Foreskin fibroblast (primary cell): ENCODE measurements at places on chromosomes 12 and 14.

DNA sequence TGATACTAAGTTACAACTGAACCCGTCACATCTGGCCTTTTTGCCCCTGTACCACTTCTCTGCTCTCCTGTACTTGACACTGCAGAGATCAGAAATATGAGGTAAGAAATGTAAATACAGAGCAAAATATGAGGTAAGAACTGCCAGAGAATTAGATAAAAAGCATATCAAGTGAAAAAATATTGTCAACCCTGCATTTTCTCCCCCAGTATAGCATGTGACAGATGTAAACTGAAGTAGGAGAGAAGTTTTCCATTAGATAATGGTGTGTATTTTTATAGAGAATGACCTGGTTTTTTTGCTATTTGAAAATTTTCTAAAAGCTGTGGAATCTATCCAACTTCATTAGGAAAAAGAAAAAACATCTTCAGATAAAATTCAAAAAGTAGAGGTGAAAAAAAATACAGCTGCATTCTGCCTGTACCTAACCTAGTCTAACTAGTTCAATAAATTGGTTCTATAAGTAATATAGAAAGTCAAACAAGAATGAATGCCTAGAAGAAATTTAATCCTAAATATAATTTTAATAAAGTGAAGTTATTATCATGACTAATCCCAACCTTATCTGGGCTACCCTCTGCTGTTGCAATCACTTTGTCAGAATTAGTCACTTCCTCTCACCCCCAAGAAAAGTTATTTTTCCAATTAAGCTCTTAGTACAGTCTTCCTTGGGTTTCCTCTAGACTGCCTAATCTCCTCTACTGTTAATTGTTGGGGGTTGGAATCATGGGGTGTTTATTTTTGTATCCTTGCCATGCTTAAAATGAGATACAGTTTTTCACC, 210.0 kb downstream of the RASSF9 start:
- peak; percentile 72 for DNase-seq

GRCh38 chr12:19038209-19038608, 91.3 kb upstream of the PLEKHA5 start:
- no peak for DNase-seq

GRCh38 chr14:101055776-101056374, 152.4 kb upstream of the RTL1 start:
- no peak for DNase-seq

DNA sequence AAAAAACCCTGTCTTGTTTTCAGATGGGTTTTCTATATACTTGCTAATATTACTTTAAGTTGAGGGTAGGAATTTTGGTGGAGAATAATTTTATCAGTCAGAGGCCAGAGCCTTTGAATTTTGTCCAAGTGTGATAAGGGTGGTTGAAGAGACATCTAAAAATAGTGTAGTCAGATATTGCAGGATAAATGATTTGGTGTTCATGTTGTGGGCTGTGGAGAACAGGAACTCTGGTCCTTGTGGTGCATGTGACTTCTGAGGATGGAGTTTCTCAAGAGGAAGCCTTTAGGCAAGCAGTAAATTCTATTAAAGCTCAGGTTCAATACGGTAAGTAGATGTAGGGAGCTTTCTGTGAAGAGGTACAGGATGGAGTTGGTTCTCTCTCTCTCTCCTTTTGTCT, 2.8 kb downstream of the ADAM21 start:
- no peak for DNase-seq

DNA sequence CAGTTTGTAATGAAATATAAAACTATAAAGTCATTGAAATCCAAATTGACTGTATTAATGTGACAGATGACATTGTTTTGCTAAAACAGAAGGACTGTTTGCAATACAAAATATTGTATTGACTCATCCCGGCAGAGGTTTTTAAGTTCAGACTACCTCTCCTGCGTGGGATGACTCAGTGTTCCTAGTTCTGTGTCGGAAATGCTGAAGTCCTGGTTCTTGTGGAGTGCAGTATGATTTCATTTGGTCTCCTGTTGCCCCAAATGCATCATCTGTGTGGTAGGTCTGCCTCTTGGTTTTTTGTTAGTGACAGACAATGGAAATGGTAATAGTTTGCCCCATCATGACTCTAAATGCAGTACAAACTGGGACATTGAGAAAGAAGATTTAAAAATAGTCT, 27.8 kb downstream of the PELI2 start:
- DNase-seq = peak; percentile 77

DNA sequence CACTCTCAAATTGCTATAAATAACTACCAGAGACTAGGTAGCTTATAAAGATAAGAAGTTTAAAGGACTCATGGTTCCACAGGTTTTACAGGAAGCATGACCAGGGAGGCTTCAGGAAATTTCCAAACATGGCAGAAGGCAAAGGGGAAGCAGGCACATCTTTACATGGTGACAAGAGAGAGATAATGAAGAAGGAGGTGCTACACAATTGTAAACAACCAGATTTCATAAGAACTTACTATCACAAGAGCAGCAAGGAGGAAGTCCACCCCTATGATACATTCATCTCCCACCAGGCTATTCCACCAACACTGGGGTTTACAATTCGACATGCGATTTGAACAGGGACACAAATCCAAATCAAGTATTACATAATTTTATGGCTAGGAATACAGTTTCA, 257.7 kb downstream of the BTG1 start:
- no peak for DNase-seq

GRCh38 chr14:23149745-23150144, 30.7 kb upstream of the CEBPE start:
- DNase-seq = no peak

DNA sequence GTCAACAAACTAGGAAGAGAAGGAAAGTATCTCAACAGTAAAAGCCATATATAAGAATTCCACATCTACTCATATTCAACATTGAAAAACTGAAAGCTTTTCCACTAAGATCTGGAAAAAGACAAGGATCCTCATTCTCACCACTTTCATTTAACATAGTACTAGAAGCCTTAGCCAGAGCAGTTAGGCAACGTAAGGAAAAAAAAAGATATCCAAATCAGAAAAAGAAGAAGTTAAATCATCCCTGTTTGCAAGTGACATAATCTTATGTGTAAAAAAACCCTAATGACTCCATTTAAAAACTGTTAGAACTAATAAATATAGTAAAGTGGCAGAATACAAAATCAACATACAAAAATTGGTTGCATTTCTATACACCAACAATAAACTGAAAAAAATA, 426.2 kb downstream of the BCAT1 start:
- no peak for DNase-seq

- DNase-seq = peak; percentile 88
Observed at GRCh38 chr14:75864352-75864751, 117.4 kb downstream of the TGFB3 start.

GRCh38 chr12:51330186-51330585, 6.2 kb upstream of the BIN2 start:
- DNase-seq = peak; percentile 61

- no peak for DNase-seq
Observed at GRCh38 chr12:19719672-19720071, 280.4 kb downstream of the AEBP2 start.

- peak; percentile 37 for DNase-seq
Observed at GRCh38 chr14:92563359-92563758, 49.8 kb downstream of the RIN3 start.

DNA sequence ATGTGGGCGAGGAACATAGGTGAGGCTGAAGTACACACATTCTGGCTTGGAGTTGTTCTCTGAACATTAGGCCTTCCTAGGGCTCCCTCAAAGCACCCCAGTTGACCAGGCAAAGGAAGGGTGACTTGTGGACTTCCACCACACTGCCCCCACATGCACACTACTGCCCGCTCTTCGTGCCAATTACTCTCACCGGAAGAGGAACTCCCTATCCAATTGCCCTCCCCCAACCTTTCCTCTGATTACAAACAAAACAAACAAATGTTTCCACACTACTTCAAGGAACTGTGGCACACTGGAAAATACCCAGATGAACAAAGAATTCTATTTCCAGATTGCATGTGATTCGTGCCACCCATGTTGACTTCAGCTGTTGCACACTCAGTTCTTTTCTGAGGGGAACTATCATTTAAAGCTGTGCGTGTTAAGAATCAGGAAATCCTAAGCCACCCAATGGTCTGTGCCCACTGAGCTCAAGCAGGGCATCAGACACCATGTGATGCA, 139.3 kb downstream of the SSPN start:
- no peak for DNase-seq

DNA sequence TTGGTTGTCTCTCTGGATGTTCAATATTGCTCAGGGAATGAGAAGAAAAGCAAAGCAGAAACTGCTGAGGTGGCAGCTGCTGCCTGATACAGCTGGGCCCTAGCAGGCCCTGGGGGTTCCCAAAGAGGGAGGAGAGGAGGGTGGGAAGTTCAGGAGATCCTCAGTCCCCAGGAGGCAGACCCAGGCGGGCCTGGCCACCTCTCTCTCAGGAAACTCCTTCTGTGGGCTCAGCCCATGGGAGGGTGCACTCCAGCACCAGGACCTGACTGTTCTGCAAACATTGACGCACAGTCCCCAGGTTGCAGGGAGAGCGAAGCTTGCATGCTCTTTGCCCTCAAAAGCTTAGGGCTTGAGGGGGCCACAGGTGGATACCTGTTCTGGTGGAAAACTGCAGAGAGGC, 29.6 kb downstream of the IRF2BPL start:
- no peak for DNase-seq

- DNase-seq = peak; percentile 72
Observed at GRCh38 chr12:68483592-68484383, 126.9 kb upstream of the RAP1B start.

DNA sequence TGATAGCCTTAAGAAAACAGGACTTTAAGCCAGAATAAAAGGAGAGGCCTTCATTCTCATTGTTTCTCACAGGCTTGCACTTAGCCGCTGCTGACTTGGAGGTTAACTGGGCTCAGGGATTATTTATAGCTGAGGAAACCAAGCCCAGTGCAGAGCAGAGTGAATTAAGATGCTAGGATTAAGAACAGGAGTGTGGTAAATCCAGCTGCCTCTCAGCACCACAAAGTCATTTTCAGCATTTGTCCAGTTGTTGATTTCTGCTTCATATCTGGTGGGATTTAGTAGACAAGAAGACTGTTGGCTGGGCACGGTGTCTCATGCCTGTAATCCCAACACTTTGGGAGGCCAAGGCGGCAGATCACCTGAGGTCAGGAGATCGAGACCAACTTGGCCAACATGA, 14.3 kb upstream of the KRT73 start:
- no peak for DNase-seq

GRCh38 chr12:46269429-46270241, 792 bp upstream of the SLC38A1 start:
- no peak for DNase-seq

GRCh38 chr12:79685068-79685467, 5.7 kb downstream of the PAWR start:
- peak; percentile 66 for DNase-seq

DNA sequence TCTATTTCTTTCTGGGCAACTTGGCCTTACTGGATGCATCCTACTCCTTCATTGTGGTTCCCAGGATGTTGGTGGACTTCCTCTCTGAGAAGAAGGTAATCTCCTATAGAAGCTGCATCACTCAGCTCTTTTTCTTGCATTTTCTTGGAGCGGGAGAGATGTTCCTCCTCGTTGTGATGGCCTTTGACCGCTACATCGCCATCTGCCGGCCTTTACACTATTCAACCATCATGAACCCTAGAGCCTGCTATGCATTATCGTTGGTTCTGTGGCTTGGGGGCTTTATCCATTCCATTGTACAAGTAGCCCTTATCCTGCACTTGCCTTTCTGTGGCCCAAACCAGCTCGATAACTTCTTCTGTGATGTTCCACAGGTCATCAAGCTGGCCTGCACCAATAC, 5.3 kb downstream of the OR4N5 start:
- no peak for DNase-seq

DNA sequence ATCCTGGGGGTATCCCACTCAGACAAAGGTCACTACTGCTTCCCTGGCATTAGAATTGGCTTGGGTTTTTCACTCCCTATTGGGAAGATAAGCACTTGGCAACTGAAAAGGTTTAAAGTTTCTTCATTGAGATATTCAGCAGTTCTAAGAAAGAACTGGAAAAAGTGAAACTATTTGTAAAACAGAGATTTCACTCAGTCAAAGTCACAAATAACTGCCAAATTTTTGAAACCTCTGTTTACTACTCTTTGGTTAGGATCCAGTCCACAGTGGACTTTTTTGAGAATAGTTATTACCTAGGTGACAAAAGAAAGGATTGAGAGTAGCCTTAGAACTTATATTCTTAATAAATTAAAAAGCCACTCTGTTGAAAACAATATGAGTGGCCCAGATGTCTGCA, 84.8 kb downstream of the FIGNL2 start:
- DNase-seq = no peak

GRCh38 chr12:52964556-52965336, 15.8 kb downstream of the KRT18 start:
- no peak for DNase-seq

- peak; percentile 44 for DNase-seq
Observed at GRCh38 chr12:120710805-120711296, 593 bp downstream of the UNC119B start.

GRCh38 chr14:33932576-33933345, 18.1 kb downstream of the EGLN3 start:
- no peak for DNase-seq
